EH (cell line): ENCODE measurements at places on chromosomes 2 and 18.

DNA sequence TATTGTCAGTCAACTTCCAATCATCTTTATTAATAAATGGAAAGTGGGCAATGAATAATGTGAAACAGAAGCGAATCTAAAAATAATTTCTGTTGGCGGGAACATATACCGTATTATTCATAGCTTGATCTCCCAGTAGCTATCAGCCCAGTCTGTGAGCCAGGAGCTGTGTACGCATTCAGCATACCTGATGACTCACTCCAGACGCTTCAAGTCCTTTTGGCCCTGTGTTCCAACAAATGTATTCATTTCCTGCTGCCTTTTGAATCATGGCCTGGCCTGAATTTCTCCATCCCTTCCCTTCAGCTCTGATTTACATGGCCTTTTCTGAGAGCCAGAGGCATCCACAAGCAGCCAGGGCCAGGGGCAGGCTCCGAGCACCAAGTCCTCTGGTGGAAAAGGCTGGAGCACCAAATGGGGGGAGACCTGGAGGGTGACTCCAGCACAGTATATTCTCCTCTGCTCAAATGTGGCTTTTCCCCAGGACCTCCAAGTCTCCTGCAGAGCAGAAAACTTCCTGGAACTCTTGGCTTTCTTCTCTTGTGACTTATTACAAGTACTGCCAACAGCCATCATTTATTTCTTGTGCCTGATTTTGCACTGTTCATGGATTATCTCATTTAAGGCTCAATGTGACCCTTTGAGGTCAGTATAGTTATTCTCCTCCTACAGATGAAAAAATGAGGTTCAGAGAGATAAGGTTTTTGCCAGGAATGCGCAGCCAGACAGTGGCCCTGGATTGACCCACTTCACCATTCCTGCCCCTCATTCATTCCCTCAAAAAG is 108.7 kb downstream of the EN1 start:
- DNase-seq: peak; percentile 98

- DNase-seq: peak; percentile 59
Measured at GRCh38 chr2:42755191-42755880, 8.6 kb downstream of the OXER1 start.

DNA sequence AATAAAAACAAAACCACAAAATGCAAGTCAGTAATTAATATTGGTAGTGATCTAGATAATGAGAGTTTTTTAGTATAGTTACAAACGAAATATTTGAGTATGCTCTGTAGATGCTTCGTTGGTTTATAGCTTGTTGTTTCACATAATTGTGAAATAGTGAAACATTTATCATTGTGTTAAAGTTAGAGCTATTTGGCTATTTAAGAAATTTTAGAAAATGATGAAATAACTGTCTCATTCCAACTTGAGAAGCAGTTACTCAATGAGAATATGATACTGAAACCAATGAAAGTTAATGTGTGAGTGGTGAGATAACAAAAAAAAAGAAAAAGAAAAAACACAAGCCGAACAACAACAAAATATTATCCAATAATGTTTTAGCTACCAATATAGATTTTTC is 475.6 kb upstream of the ZEB2 start:
- DNase-seq: peak; percentile 66

- DNase-seq: no peak
Measured at GRCh38 chr2:128726236-128726635, 407.6 kb upstream of the HS6ST1 start.

GRCh38 chr2:97868986-97869721 is 126.6 kb downstream of the TMEM131 start:
- DNase-seq: peak; percentile 98

DNA sequence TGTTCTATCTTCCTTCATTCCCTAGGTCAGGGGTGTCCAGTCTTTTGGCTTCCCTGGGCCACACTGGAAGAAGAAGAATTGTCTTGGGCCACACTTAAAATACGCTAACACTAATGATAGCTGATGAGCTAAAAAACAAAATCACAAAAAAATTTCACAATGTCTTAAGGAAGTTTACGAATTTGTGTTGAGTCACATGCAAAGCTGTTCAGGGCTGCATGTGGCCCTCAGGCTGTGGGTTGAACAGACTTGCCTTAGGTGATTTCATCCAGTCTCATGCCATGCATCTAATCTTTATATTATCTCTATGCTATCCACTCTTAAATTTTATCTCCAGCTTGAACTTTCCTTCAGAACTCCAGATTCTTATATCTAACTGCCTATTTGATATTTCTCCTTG is 80.1 kb downstream of the CCDC85A start:
- DNase-seq: peak; percentile 57

GRCh38 chr2:222693837-222694236 is 22.4 kb downstream of the MOGAT1 start:
- DNase-seq: peak; percentile 47

GRCh38 chr18:60200558-60200957 is 172.0 kb downstream of the MC4R start:
- DNase-seq: no peak

DNA sequence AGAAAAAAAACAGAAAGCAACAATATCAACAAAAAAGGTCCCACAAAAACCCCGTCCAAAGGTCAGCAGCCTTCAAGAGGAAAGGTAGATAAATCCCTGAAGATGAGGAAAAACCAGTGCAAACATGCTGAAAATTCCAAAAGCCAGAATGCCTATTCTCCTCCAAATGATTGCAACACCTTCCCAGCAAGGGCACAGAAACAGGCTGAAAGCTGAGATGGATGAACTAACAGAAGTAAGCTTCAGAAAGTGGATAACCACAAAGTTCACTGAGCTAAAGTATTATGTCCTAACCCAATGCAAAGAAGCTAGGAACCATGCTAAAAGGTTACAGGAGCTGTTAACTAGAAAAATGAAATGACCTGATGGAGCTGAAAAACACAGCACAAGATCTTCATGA is 226.4 kb upstream of the DSEL start:
- DNase-seq: no peak

DNA sequence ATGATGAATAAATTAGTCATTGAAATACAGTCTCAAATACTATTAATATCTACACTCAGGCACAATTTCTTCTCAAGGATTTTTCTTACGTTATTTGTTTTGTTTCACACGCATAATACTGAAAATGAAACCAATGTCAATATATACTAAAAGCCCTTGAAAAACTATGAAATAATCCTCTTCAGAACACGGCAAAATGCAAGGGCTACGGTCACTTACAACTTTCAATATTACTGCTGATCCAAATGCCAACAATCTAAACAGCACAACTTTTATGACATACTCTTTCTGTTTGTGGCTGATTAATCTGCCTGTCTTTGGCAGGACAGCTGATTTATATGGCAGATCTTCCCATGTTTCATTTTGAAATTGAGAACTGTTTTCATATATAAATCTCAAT is 68.3 kb downstream of the LRPPRC start:
- DNase-seq: no peak

GRCh38 chr2:143231254-143231645 is 102.0 kb downstream of the ARHGAP15 start:
- peak; percentile 36 for DNase-seq
